Occipital lobe (tissue), 3 donors: ENCODE measurements at places on chromosomes 5 and 9.

DNA sequence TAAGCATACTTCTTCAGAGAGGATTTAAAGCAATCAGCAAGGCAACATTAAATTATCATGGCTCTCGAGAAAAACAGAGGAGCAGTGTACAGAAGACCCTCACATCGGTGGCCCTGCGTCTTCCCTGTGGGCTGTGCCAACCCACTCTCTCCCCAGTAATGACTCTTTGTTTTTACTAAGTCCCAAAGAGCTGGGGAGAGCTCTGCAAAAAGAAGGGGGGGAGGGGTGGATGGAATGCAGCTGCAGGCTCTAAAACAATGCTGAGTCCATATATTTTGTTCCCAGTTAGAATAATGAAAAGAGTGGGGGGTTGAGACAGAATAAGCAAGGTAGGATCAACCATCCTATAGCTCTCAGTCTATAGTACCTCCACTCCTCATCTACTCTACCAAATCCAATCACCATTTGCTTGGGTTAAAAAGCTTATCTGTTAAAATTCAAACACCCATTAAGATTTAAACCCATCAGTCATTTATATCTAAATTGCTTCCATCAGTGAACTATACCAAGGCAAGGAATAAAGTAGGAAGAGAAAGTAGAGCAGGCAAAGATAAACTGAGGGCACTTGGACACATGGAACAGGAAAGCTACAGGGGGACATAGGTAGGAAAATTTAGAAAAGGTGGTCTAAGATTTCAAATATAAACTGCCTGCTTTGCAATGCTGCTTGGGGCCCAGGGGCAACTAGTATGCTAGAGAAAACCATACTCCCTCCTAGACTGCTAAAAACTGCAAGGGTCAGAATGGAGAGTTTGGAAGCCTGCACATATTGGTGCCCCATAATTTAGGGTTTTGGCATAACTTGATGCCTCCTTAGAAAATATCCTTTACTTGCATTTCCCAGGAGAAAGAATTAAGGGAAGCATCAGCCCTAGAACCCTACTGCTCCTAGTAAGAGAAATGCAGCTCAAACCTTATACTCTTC is 20.6 kb downstream of the ELL2 start:
- DNase-seq = peak; percentile 24

- no peak for DNase-seq
Observed at GRCh38 chr9:8156346-8156745, 356.8 kb upstream of the DMAC1 start.

DNA sequence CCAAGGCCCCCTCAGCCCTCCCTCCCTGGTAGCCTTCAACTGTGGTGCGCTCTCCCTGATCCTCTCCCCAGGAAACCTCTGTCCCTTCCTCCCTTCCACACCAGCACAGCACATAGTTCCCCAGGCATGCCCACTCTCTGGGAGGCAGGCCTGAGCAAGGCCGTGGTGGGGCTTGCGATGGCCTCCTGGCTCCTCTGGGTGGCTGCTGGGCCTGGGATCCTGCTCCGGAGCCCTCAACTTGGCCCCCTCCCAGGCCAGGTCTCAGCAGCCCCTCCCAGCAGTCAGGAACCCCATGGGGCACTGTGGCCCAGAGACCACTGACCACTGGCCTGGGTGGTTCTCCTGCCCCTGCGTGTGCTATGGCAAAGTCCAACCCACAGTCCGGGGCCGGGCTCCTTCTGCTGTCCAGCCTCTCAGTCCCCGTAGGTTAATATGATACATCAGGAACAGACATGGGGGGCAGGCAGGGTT is 125.8 kb downstream of the ZNF354C start:
- no peak for DNase-seq

- DNase-seq = no peak
Observed at GRCh38 chr9:123645126-123645525, 284.8 kb downstream of the DENND1A start.

- DNase-seq = no peak
Observed at GRCh38 chr5:1793301-1793740, 6.3 kb downstream of the MRPL36 start.

GRCh38 chr5:171622010-171622409 is 163.6 kb upstream of the SMIM23 start:
- no peak for DNase-seq

DNA sequence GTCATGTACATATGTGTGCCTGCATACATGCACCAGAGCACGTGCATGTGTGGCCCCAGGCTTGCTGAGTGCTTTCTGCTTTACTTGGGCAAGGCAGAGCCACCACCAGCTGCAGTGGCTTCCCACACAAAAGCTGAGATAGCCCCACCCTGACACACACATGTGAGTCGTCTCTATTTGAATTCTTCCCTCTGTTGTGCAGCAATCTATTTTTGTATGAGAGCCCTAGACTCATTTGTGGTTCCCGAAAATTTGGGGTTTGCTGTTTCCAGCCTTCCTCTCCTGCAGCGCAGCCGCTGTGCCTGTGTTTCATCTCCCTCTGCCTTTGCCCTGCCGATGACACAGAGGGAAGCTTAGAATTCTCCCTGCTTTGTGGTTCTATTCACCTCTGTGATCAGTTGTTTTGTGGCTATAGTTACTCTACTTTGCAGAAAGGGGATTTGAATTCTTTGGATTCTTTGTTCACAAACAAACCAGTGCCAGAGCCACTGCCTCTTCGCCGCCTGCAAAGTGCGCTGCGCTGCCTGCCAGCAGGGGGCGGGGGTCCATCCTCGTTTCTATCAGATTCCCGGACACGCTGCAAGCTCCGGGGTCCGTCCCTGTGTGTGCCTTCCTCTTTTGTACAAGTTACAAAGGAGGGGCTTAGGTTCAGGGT is 95.8 kb upstream of the DAP start:
- peak; percentile 43 for DNase-seq

GRCh38 chr5:173497685-173498084 is 118.8 kb downstream of the BOD1 start:
- no peak for DNase-seq

- no peak for DNase-seq
Observed at GRCh38 chr9:128493424-128493823, 11.1 kb upstream of the GLE1 start.

DNA sequence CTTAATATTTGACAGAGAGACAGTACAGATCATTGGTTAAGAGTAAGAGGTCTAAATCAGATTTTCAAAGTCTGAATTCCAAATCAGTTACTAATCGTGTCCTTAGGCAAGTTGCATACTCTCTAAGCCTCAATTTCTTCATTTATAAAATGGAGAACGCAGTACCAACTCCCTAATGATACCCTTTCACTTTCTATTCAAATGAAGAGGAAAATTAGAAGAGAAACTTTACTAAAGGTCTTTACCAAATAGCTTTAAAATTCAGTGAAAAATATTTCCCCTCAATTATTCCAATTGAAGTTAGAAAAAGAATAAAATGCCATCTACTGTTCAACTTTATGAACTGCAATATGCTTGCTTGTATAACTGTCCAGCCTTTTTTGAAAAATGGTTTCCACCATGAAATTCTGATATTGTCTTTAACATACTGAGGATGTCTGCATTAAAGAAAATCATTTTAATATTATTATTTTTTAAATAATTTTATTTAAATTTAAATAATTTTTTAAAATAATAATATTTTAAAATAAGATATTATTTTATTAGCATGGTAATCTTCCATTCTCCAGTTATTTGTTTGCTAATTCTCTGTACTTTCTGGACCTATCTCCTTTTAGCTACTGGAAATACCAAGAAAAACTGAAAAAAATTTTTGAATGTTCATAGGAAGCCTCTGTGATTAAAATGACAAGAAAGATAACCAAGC is 36.0 kb downstream of the POC5 start:
- no peak for DNase-seq

DNA sequence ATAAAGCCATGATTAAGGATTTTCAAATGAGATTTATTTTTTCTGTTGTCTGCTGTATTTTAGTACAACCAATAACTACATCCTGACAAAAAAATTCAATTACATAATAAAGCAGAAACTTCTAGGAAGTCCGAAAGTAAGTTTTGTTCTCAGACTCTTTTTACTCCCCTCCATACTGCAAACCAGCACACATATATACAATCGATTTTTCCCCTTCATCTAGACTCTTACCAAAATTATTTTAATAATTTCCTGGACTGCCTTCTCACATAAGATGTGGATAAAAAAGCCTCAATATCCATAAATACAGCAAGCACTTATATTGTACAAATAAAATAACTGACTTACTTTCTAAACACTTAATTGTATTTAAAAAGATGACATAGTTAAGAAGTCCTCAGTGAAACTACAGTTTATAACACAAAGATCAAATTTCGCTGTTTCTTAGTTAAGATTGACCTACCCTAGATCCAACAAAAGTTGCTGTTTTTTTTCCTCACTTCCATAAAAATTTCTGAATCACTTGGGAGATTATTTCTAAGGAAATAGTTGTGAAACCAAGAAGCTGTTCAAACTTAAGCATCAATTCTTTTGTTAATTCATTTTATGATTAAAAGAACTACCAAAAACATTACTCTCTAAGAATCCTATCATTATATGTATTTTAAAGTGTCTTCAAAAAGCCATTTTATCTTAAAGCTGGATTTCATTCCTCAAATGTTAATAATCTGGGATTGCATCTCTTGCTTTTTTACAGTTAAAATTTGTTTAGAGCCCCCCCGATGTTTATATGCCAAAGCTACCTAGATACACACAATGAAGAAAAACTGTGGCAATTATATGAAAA is 74.7 kb upstream of the IFNE start:
- no peak for DNase-seq

- DNase-seq = no peak
Observed at GRCh38 chr9:69559126-69559525, 113.0 kb downstream of the APBA1 start.

DNA sequence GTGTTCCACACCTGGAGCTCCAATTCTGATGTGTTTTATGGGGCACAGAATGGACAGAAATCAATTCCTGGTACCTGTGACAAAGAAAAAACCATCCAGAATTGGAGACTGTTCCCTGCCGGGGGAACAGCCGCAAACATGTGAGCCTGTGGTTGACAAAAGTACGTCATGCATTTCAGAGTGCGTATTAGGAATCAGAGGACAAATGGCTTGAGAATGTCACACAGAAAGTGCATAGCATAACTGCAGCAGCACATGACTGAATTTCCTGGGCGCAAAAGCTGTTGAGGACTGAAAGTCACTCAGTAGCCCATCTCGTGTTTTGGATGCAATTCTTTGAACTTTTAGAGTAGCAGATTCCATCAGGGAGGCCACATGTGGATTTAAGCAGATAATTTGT is 85.1 kb downstream of the TRIO start:
- DNase-seq = no peak

GRCh38 chr5:73917433-73917832 is 291.4 kb downstream of the ARHGEF28 start:
- DNase-seq = peak; percentile 61

DNA sequence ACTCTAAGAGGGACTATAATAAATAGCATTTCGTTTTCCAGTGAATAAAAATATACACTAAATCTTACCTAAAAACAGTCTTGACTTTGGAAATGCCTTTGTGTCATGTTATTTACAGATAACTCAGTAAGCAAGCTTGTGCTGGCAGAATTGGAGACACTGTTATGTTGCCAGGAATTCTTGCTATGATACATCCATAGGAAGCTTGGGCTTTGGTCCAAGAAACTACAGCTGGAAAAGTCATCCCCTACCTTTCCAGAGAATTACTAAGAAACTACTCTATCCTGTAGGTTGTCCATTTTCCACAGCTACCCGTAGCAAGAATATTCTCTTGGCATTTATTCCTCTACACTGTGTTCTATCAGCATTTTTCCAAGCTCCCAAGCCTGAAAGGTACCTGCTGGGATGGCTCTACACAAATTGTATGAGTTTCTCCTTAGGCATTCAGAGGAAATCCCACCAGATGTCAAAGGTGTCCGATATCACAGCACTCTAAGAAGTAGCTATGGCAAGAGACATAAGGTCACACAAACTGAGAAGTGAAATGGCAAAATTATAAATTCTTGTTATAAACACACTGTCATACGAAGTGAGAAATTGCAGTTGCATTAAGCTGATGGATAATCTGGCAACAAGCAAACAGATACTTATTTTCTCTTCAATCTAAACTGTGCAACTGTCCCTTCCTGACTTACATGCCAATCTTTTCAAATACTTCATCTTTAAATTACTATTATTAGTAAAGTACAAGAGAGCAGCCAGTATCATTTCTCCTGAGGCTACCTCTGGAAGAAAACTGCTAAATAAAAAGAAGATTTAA is 68.5 kb downstream of the MCTP1 start:
- DNase-seq = no peak

DNA sequence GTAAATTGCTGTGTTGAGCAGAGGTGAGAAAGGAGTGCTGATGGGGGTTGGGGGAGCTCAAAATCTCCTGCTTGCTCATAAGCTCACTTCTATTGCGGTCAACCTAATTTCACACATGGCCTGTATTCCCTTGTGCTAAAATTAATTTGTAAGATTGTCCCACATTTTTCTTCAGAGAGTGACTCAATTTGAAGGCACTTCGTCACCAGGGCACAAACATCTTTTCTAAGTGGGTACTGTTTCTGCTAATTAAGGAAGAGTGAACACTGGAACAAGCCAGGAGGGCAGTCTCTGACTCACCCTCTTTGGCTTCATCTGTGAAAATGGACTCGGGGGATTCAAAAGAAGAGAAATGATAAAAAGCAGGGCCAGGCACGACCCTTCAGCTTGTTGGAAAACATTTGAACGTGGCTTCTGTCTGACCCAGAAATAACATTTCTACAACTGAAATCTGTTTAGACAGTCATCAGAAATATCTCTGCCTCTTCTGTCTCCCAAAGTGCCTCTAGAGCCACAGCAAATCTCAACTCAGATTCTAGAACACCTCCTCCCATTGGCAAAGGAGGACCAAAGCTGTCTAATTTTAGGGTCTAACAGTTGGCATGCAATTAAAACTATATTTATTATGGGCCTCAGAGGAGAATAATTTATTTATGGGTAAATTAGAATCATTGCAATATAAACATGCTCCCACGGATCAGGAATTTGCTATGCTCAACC is 49.8 kb downstream of the FEM1C start:
- peak; percentile 11 for DNase-seq

GRCh38 chr5:23089286-23089685 is 236.1 kb upstream of the CDH12 start:
- no peak for DNase-seq

DNA sequence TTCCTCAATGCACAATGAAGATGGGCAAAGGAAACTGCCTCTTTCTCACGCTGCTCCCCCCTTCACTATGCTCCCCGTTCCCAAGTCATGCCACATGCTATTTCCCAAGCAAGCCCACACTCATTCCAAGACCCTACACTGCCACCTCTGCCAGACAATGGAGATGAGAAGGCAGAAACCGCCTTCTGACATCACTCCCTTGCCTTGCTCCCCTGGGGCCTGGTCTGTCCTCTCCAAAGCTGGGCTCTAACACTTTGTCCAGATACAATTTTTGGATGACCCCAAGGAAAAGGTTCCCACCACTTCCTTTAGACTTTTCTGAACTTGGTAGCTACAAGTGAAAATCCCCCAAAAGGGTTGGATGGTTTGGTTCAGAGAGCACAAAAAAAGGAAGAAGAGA is 7.2 kb upstream of the ADRA1B start:
- DNase-seq = no peak

GRCh38 chr9:124475868-124476690 is 25.8 kb downstream of the ADGRD2 start:
- no peak for DNase-seq

DNA sequence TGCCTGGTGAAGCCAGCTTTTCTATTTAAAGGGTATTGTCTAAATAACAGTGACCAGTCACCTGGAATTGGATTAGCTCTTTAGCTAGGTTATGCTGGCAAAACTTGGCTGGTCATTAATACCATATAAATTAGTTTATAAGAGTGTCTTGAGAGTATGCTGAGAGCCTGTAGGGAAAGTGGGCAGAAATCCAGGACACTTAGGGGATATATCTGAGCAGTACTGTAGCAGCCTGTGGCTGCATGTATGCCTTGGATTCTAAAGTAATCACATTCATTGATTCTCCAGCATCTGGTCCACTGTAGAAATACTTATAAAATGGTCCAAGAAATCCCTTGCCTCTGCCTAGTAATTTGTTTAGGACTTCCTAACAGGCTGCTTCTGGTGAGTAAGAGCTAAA is 288.9 kb upstream of the DMAC1 start:
- no peak for DNase-seq
